ENCODE measurements at places on chromosomes 1 and 21.
A peak's percentile ranks its signal among the peaks of the same experiment; 100 is the strongest.

DNA sequence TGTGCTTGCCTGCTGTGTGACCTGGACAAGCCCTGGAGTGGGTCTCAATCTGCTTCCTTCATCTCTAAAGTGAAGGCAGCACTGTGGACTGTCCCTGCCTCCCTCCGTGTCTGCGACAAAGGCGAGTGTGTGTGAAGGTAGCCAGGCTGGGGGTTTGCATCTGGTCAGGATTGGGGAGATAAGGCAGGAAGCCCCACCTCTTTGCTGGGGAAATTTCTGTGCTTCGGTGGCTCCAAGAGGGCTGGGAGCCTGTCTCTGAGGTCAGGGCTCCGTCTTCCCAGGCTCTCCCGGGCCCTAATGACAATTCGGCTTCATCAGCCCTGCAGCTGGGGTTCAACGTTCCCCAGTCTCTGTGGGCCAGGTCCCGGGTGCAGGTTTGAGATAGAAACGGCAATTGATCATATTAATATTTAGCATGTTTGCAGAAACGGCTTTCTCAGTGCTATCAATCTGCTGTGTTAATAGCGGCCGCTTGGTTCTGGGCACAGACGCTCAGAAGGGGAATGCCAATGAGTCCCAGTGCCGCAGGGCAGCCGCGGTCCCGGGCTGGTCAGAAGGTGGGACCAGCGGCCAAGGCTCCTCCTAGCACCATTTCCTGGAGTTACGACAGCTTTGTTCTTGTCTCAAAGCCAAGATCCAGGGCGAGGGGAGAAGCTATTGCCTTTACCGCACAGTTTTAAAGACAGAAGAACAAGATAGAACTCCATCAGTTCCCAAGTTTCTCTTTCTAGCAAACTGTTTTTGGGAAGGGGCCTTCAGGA lies 105.7 kb downstream of the PRDM16 start:
- DNase-seq = no peak

DNA sequence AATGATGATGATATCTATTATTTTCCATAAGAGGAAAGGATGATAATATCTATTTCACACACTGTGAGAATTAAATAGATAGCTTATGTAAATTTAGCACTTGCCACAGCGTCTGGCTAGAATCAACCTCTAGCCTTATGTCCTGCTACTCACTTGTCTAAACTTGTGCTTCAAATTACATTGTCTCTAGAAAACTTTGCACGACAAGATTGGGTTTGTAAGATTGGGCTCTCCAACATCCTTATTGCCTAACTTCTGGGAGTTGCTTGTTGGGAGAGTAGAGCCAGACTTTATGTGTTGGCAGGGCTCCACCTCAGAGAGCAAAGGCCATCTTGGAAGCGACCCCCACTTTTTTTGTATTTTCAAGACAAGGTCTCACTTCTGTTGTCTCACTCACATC lies 50.0 kb upstream of the POGK start:
- DNase-seq = no peak

DNA sequence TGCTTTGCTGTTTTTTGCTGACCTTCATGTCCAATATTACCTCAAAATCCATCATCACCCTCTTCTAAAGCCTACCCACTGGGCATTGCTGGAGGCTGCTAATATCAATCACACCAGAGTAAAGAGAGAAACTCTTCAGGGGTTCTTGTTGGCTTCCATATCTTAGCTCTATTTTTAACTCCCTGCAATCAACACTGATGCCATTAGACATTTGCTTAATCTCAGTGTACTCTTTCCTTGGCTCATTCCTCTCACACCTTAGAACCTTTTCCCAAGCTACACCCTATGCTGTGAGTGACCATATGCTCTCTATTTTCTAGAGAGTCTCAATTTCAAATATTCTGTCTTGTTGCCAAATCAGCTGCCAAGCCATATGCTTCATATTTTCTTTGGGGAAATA lies 40.6 kb upstream of the RABGAP1L start:
- DNase-seq = no peak

GRCh38 chr1:183543619-183544204 lies 46.5 kb downstream of the NCF2 start:
- DNase-seq = peak; percentile 26

GRCh38 chr1:168585937-168586336 lies 9.5 kb downstream of the XCL1 start:
- no peak for DNase-seq

DNA sequence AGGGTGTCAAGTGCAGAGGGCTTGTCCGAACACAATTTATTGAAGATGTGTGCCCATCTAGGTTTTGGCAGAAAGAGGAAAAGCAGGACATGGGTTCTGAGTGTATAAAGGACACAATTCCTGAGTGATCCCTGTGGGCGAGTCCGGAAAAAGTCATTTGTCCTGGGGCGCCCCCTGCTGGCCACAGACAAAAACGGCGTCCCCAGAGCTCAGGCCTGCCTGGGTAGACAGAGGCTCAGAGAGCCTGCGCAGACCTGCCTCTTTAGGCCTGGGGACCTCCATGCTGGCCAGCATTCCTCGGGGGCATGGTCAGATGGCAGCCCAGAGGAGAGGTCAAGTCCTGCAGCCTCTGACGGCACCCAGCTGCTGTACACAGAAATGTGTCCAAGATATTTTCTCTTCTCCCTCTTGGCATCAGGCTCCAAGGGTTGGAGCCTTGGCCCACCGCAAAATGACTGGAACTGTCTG lies 65.5 kb upstream of the LRP8 start:
- DNase-seq = peak; percentile 89

DNA sequence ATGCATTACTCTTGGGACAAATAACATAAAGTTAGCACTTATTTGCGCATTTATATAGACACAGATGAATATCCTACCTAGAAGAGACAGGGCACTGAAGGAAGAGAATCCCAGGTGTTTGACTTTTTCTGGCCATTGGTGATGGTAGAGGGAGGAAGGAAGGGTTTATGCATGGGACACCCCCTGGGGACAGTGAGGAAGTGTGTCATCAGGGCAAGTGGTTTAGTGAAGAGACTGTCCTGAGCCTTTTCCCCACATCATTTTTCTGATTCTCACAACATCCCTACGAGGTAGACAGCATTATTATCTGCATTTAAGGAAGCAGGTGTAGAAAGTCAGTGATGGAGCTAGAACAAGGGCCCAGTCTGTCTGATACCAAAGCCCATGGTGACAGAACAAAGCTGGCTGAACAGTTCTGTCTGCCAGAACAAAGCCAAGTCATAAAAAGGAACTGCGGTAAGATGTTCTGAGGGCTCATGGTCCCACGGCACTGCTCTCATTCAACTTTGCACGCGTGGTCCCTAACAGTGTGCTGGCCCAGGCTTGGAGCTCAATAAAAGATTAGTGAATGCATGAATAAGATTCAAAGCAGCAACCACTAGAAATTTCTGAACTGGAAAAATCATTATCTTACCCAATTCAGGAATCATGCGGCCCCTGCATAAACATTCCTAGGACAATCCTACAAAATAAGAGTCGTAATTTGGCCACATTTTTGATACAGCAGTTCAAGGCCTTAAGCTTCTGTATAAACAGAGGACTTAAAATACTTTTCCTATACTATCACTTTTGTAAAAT lies 12.2 kb upstream of the CDC42BPA start:
- no peak for DNase-seq

DNA sequence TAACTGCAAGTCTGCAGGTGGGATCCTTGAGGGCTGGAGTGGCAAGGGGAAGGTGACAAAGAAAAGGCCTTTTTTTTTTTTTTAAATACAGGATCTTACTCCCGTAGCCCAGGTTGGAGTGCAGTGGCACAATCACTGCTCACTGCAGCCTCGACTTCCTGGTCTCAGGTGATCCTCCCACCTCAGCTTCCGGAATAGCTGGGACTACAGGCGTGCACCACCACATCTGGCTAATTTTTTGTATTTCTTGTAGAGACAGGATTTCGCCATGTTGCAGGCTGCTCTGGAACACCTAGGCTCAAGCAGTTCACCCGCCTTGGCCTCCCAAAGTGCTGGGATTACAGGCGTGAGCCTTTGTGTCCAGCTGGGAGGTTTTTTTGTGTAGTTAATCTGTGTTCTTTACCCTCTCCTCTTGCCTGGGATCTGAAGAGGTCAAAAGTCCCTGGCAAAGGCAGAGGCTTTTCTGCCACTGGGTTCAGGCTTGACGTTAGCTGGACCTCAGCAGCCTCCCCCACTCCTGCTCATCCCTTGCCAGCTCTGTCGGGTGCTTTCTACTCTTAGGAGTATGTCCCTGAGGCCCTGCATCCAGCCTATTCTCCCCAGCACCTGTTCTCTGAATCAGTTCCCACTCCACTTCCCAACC lies 5.2 kb downstream of the IL6R start:
- DNase-seq = no peak

GRCh38 chr1:157269656-157270375 lies 131.6 kb upstream of the ETV3 start:
- DNase-seq = no peak

DNA sequence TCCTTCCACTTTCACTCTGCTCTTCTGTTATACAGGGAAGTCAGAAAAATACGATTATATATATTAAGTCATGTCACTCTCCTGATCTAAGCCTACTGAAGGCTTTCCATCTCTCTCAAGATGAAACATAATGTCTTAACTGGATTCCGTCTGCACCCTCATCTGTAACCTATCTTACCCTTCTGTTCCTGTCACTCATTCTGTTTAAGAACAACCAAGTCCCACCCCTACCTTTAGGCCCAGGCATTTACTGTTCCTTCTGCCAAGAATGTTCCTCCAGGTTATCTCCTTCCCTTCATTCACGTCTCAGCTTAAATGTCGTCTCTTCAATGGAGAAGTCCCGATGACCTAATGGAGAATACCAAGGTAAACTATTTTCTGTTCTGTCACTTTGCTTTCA lies 1802.4 kb downstream of the MRPL39 start:
- DNase-seq = no peak

DNA sequence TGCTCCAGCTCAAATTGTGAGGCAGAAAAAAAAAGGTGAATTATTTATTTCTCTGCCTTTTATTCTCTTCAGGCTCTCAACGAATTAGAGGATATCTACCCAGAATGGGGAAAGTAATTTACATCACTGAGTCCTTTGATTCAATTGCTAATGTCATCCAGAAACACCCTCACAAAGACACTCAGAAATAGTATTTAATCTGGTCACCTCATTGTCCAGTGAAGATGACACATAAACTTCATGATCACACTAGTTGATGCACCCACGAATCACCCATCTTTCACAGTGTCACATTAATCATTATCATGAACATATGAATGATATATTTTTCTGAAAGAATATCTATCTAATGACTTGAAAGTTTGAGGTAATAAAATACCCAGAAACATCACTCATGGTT lies 868.5 kb downstream of the BRINP3 start:
- no peak for DNase-seq

GRCh38 chr1:44553127-44553758 lies 121.0 kb downstream of the TMEM53 start:
- no peak for DNase-seq

DNA sequence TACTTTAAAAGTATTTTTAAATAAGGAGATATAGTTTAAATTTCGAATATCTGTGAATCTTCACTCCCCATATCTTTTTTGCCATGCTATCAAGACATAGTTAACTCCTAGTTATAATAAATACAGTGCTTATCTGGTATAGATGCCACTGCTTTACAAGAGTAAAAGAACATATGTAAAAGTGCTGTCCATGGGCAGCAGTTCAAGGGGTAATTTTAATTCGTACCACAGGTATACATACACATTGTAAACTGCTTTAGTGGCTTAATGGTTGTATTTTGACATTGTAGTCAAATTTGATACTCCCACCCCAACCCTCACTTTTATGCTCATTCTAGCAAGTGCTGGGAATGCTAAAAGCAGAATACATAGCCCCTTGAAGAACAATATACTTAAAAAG lies 18.6 kb downstream of the POU2F1 start:
- no peak for DNase-seq

DNA sequence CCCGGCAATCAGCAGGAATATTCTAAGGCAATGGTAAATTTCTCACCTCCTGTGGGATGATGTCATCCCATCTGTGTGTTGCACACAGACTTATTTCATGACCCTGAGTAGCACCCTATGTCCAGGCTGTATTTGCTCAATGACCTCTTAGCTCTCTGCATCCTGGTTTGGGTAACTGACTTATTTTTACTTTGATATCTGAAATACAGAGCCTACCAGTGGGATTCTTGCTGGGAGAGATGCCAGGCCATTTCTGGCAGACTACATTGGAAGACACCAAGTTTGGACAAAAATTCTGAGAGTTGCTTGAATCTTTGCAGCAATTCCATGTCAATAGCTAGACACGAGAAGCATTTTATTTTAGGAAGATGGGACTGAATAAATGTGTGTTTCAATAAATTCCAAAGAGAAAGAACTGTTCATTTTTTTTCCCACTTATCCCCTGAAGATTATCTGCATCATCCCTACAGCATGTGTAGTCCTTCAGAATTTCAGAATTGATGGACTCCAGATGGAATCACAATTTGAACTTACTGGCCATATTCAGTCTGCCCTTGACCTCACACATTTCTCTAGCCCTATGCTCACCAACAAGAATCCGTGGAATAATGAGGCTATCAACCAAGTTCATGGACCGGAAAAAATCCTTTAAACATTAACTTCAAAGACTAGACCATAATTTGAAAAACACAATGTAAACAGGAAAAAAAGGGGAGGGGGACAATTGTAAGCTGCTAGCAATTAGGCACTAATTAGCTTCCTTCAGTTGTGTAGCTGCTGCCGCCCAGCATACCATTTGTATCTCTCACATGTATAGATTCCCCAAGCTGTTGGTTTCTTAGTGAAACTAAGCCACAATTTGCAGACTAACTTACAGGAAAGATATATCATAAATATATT lies 226.5 kb downstream of the HMCN1 start:
- no peak for DNase-seq

DNA sequence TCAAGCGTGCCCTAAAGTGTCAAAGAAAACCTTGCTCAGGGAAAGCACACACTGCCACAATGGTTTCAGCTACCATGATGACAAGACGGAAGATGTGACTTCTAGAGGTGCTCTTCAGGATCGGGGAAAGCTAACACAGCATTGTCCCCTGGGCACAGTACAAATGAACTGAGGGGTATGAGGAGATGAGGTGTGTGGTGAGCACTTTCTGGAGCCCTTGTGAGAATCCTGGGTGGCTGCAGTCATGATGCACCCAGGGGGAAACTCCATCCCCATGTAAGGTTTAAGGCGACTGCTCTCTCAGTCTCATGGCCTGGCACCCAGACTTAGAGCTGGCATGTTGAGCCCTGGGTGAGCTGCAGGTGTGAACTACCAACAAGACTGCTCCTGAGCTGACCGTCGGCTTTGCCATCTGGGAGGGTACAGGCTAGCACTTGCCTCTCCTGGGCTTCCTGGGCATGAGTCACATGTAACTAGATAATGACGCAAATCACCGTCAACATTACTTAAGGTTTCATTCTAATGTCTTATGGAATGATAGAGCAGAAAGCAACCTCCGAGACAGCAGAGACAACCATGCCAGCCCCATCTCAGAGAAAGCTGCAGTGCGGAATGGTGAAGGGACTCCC lies 144.6 kb downstream of the CLIC6 start:
- no peak for DNase-seq

GRCh38 chr1:16420424-16421118 lies 16.7 kb downstream of the SPATA21 start:
- DNase-seq = no peak

All from endothelial cell (in vitro differentiated cells).